ENCODE measurements at places on chromosomes 2 and 18. TPM values are rescaled to one million over a fixed set of nuclear protein-coding genes. Genes with fewer than 3 reads are reported as not detected.

- H3K36me3 ChIP-seq: no peaks in the 10 kb centered on the region
- no peaks in the 10 kb centered on the region for H3K27me3 ChIP-seq
- H3K4me1 ChIP-seq: no peaks in the 10 kb centered on the region
- H3K27ac ChIP-seq: no peak overlapping the region
Observed at GRCh38 chr2:237455764-237456163, 31.3 kb upstream of the MLPH start.

DNA sequence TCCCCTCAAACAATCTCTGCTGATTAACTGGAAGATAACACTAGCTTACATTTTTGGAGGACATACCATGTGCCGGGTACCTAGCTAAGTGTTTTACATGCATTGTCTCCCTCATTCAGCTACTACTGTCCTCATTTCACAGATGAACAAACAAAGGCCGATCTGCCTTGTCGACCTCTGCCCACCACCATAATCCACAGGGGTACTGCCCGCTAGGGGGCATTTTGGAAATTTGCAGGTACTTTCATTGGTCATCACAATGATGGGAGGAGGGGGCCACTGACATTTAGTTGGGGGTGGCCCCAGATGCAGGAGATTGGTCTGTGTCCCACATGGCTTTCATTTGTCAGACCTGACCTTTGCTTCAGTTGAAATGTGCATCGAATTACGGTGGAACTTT, 3.9 kb upstream of the TMEM163 start:
- no peak overlapping the region for H3K4me3 ChIP-seq
- no peaks in the 10 kb centered on the region for H3K36me3 ChIP-seq
- peaks cover 20% of the 10 kb centered on the region for H3K27me3 ChIP-seq
- H3K4me1 ChIP-seq: peaks cover 7% of the 10 kb centered on the region
- no peak for DNase-seq

DNA sequence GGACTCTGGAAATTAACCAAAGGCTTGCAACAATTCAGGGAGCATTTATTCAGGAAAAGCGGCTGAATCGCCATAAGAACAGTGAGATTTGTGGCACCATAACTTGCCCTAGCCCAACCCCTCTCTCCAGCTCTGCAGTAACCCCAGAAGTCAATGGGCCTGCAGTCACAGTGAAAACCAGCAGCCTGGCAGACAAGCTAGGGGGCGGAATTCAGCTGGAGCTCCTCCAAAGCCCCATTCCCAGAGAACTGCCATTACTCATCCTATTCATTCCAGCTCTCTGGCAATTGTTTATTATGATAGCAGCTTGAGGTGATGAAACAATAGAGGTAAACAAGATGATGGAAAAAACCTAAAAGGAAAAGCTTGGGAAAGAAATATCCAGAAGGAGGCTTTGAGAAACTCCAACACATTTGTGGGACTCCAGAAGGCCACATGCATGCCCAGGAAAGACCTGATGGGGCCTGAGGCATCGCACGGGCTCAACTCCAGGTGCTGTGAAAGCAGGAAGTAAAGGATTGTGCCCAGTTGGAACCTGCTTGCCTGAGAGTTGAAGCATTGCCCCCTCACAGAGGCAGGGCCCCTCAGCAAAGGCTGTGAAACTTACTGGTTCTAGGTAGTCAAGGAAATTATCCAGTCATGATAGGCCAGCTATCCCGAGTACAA, 126.7 kb downstream of the TWIST2 start:
- no peak overlapping the region for H3K27ac ChIP-seq
- H3K27me3 ChIP-seq: peaks cover 12% of the 10 kb centered on the region
- no peaks in the 10 kb centered on the region for H3K4me1 ChIP-seq
- DNase-seq: no peak

GRCh38 chr2:239041062-239041461, 193.2 kb downstream of the TWIST2 start:
- H3K27me3 ChIP-seq: no peaks in the 10 kb centered on the region
- no peak overlapping the region for H3K4me3 ChIP-seq
- H3K36me3 ChIP-seq: no peaks in the 10 kb centered on the region
- H3K4me1 ChIP-seq: no peaks in the 10 kb centered on the region
- H3K27ac ChIP-seq: no peak overlapping the region
- no peak for DNase-seq

GRCh38 chr18:46068763-46069162, 3.3 kb downstream of the PSTPIP2 start:
- peaks cover 40% of the 10 kb centered on the region for H3K4me1 ChIP-seq
- H3K4me3 ChIP-seq: no peak overlapping the region
- no peak for DNase-seq
- no peak overlapping the region for H3K27ac ChIP-seq
- H3K36me3 ChIP-seq: no peaks in the 10 kb centered on the region
- H3K27me3 ChIP-seq: no peaks in the 10 kb centered on the region

GRCh38 chr2:130264501-130264900, 66.3 kb upstream of the TUBA3E start:
- no peaks in the 10 kb centered on the region for H3K4me1 ChIP-seq
- DNase-seq: no peak
- peaks cover 5% of the 10 kb centered on the region for H3K27me3 ChIP-seq

- H3K36me3 ChIP-seq: no peaks in the 10 kb centered on the region
- H3K27ac ChIP-seq: no peak overlapping the region
- no peak for DNase-seq
- H3K4me1 ChIP-seq: no peaks in the 10 kb centered on the region
- H3K4me3 ChIP-seq: no peak overlapping the region
Observed at GRCh38 chr2:70412294-70413070, 110.6 kb upstream of the FAM136A start.

DNA sequence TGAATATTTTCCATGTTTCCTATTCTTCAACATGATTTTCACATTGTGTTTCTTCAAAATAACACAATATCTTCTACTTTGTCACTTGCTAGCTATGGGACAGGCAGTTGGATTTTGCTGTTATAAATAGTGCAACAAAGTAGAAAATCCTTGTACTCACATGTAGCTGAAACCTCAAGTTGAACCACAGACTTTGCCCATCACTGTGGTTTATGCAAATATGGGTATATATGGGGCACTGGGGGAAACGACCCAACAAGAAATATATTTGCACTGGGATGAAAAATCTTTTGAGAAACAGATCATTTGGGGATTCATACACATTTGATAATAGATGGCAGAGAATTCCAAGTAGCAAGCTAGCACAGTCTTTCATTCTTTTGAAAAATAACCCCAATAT, 486.3 kb upstream of the MAP2 start:
- H3K36me3 ChIP-seq: no peaks in the 10 kb centered on the region
- no peaks in the 10 kb centered on the region for H3K27me3 ChIP-seq
- H3K4me1 ChIP-seq: no peaks in the 10 kb centered on the region
- DNase-seq: no peak
- H3K4me3 ChIP-seq: no peak overlapping the region
- H3K27ac ChIP-seq: no peak overlapping the region

LHCGR gene
- 0.30 TPM for total RNA-seq

GKN1 gene
- total RNA-seq: not detected

TBR1 gene
- total RNA-seq: not detected

INPP4A gene
- total RNA-seq: 35.6 TPM

ALPI gene
- total RNA-seq: not detected
